ENCODE measurements at places on chromosomes 3 and 15.

DNA sequence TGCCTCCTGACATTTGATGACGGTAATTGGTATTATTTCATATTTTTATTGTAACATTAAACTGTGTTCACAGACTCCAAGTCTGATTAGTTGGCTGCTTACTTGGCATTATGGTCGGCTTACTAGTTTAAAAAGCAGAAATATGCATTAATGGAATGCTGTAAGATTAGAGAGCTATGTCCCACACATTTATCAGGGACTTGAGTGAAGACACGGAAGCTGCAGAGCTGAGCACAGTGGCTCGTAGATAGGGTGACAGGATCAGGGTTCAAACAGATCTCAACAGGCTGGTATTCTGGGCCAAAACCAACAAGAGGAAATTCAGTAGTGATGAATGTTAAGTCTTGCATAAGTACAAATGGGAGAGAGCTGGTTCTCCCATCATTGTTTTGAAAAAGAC, 113.8 kb downstream of the ADAMTSL3 start:
- DNase-seq: no peak

- no peak for DNase-seq
These were observed 44.0 kb downstream of the PSMD6 start for GRCh38 chr3:63979093-63979885.

DNA sequence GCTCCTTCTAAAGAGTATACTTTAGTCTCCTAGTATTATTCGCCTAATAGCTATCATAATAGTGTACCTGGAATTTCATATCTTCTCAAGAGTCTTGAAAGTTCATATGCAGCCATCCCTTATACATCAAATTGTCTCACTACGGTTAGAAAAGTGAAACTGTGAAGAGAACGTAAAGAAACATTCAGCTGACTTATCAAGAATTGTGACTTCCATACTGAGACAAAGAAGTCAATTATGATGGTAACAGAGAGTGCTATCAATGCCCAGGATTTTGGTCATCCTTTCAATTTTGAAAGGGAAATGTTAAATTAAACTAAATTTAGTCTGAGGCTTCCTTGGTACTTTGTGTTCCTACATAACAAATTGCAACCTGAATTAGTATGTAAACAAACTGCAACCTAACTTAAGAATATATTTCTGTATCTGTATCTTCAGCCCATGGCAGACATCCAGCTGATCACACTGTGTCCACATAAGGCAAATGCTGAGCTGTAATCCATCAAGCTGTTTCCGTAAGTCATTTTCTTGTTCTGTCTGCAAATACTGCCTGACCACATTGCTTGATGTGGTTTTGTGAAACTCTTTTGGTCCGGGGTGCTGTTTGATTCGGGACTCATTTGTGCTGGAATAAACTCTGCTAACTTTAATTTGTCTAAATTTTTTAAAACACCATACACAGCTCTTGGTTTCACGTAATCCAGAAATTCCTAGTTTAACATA, 469.6 kb downstream of the SI start:
- no peak for DNase-seq

- no peak for DNase-seq
These were observed 90.8 kb downstream of the DPH6 start for GRCh38 chr15:35455201-35455600.

GRCh38 chr3:187709155-187709554, 6.8 kb upstream of the RTP2 start:
- no peak for DNase-seq

GRCh38 chr3:66582721-66583423, 82.0 kb upstream of the LRIG1 start:
- DNase-seq: no peak

All from NCI-H1930 (cell line).